ENCODE measurements at places on chromosomes 4 and X.

DNA sequence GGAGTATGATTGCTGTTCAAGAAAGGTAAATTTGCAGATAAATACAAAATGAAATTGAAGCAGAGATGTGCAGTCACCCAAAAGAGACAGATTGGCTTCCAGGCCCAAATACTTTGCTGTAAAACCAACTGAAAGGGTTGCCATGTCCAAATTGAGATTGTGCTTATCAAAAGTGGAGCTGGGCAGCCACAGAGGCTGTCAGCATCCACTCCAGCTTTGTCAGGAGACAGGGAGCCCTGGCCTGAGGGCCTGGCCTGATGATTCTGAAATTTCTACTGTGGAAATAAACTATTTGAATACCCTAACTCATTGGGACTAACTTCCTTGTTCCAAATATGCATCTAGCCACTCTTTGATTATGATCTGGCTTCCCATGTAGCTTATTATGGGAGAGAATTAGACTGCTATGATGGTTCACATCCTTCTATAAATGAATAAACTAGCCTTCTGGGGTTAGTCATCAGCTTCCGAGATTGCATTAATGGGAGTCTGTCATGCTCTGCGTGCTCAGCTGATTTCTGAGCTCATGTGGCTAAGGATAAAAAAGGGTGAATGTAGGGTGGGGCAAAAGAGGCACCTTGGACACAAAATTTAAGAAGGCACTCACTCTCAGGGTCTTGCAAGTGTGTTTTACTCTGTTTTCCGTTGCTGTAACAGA is 48.2 kb downstream of the SLC34A2 start:
- DNase-seq: peak; percentile 32

GRCh38 chrX:31272472-31272775 is 200.6 kb upstream of the FTHL17 start:
- DNase-seq: no peak

- peak; percentile 70 for DNase-seq
These were observed 824.0 kb downstream of the STIM2 start for GRCh38 chr4:27684610-27685011.

DNA sequence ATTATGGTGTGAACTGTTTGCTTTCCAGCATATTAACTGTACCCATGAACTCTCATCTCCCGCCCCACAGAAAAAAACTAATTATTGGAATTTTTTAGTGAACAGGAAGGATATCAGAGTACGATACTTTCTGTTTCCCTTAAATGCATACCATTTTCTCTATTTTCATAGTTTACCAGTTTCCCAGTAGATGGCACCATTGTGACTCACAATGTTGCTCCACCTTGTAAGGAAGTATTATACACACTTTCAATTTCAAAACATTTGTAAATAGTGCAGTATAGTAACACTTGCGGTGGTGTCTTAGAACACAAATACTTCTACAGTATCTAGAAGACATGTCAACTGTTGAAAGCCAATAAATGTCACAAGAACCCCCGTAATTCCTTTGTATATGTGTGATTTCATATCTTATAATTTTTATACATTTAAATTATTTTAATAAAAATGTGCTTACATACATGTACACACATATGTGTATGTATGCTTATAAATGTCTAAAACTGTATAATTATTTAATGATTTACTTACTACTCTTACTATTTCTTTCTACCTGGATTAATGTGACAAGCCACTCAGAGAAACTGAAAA is 167.3 kb downstream of the SLIT2 start:
- DNase-seq: peak; percentile 81

GRCh38 chrX:96314985-96315384 is 369.7 kb upstream of the DIAPH2 start:
- peak; percentile 29 for DNase-seq

DNA sequence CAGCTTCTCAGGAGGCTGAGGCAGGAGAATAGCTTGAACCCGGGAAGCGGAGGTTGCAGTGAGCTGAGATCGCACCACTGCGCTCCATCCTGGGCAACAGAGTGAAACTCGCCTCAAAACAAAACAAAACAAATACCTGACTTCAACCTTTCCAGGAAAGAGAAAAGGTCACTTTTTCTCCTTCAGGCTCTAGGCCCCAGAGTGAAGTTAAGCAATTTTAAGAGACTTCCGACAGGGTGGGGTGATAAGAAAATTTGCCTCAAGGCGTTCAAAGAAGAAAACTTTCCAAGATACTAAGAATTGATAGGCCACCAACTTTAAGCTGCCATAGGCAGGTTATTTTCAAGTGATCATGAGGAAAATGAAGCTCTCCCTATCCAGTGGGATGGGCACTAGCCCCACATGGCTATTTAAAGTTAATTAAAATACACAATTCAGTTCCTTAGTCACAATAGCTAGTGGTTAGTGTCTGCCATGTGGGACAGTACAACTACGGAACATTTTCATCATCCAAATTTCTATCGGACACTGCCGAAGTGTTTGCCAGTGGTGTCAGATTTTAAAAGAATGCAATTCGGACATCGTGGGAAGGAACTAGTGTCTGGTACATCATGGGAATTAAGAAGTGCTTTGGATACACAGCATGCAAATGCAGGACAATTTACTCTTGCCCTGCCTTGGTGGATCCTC is 33.0 kb downstream of the SMS start:
- no peak for DNase-seq

DNA sequence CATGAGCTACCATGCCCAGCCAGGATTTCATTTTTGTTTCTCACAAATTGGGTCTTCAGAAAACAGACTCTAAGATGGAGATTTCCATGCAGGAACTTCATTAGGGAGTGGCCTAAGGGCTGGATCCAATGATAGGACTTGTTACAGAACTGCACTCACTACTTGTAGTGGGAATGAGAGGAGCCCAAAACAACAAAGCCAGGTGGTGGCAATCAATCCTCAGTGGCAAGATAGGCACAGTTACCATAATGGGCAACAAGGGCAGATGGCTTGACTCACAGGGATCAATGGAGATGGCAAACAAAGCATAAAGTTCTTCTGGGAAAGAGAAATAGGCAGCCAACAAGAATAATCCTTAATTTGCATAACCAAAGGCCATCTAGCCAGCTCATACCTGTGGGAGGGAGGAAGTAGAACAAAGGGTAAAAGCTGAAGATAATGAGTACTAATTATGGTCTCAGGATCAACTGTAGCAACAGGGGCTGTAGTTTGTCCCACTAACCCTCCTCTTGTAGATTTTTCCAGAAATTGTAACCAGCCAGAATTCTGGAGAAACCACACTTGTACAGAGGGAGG is 72.8 kb upstream of the MAPK10 start:
- DNase-seq: no peak

DNA sequence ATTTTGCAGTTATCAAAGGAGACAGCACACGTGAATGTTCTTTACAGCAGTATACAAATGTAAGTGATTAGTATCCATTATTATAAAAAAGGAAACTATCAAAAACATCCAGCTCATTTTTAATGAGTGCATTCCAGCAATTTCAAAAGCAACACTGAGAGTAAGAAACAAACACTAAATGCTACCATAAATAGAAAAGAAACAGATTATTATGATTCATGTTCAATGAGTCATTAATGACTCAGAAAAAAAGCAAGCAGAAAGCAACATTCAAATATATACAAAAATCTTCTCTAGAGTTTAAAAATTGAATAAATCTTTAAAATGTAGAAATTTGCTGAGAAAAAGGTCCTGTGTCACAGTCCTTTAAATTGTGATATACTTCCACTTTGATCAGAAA is 346.5 kb upstream of the FMR1 start:
- DNase-seq: peak; percentile 0

GRCh38 chrX:906586-906985 is 276.0 kb downstream of the SHOX start:
- no peak for DNase-seq

DNA sequence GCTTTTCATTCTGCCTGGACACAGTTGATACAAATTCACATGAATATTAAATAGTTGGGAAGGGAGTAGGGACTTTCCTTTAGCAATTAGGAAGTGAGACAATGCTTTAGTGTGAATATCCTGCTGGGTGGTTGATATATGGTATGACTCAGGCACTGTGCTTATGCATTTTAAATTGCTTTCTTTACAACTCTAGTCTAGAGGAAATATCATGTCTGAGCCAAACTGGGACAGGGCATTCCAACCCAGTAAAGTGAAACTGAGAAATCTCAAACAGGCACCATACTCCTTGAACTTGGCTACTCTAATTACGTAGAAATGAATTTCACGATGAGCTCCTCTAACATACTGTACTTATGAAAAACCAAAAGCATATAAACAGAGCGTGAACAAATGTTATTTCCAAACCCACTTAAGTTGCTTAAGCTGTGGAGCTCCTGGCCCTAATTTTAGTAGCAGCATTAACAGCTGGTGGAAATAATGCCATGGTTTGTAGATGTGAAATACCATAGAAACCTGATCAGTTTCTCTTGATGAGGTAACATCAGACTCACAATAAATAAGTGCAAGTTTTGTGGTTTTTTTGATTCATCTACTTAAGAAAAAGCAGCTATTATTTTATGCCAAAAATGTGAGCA is 242.9 kb upstream of the GK2 start:
- DNase-seq: peak; percentile 31

- DNase-seq: no peak
These were observed at the start of gene IL2RG for GRCh38 chrX:71111141-71111843. Gene IL2RG (minus strand): TSS chrX:71111577. CDS start chrX:71111539, 38 bp downstream.

DNA sequence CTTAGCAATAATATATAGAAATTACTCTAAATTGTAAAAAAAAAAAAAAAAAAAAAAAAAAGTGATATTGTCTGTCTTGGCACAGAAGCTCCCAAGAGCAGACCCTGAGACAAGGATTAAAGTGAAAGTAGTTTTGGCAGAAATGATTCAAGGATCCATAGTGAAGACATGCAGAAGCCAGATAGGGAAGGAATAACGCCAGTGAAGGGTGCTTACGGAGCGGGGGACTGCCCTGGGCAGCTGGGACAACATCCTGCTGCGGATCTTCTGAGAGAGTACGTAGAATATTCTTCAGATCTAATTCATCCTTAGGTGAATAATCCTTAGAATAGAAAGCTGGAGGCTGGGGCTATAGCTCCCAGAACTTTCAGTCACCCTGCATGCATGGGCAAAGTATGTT is 39.8 kb downstream of the ARHGAP24 start:
- DNase-seq: no peak

GRCh38 chr4:23374259-23374658 is 515.6 kb downstream of the PPARGC1A start:
- no peak for DNase-seq

DNA sequence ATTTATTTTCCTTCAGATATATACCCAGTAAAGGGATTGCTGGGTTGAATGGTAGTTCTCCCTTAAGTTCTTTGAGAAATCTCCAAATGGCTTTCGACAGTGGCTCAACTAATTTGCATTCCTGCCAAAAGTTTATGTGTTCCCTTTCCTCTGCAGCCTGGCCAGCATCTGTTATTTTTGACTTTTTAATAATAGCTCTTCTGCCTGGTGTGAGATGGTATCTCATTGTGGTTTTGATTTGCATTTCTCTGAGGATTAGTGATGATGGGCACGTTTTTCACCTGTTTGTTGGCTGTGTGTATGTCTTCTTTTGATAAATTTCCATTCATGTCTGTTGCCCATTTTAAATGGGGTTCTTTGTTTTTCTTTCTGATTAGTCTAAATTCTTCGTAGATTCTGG is 375.2 kb downstream of the UBE2NL start:
- DNase-seq: no peak

Data from ELR (cell line).